GM04503 (cell line): ENCODE measurements at places on chromosomes 6 and 20.

DNA sequence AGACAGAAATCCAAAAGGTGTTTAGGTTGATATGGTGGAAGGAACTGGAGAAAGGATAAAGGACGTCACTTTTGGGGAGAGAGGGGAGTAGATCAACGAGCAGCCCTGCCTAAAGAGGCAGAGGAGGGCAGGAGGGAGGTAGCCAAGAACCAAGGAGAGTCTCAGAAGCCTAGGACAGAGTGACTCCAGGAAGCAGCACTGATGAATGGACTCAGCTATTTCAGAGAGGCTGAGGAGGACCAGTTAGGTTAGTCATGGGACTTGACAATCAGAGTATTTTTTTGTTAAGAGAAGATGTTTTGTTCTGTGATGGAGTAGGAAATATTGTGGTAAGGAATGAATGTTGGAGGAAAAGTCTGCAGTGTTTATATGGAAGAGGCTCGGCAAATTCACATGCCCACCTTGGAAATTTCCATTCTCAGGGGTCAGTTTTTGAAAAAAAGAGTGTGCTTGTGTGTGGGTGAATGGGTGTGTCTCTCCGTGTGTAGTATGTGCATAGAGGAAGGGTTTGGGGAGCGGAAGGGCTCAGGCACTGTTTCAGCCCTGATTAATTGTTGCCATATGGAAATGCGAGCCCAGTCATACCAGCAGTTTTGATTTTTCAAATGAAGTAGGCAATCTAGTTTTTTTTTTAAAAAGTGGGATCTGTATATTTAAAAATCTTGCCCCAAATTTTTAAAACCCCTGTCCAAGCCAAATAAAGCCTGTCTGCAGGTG is 303.6 kb downstream of the SAMD5 start:
- no peak for DNase-seq

- DNase-seq, result no peak
Observed at GRCh38 chr20:25495189-25495824, 87.8 kb downstream of the GINS1 start.

GRCh38 chr6:127221201-127221600 is 45.5 kb upstream of the RNF146 start:
- no peak for DNase-seq

DNA sequence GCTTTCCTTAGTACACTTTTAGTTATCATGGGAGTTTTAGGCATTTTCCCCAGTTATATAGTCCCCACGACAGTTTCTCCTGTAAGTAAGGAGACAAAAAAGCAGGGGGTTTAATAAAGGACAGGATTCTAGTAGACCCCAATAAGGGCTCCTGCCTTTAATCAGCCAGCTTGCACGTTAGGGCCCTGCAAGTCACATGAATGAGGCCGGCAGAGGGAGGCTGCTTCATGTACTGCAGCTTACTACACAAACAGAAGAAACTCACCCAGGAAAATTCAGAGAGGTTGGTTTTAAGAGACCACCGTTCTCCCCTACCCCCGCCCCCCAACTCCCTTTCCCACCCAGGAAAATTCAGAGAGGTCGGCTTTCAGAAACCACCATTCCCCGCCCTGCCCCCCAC is 229.7 kb upstream of the MOCS1 start:
- DNase-seq, result no peak

DNA sequence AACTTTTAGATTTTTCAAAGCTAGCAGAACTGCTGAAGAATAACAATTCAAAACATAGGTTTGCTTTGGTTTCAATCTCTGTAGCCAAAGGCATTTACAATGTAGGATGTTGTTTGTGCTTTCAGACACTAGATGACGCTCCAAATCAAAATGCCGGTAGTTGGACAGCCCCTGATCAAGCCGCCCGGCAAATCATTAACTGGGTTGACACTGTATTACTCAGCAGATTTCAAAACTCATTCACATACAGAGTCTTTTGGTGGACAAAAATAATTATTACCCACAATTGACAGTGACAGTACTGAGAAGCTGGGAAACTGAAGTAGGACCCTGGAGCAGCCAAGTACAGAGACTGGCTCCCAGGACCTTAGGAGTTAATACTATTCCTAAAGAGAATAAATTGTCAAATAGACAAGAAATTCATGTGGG is 21.3 kb upstream of the HFE start:
- DNase-seq, result no peak

- DNase-seq, result peak; percentile 72
Observed at GRCh38 chr6:84411060-84411629, 183.7 kb upstream of the CEP162 start.

DNA sequence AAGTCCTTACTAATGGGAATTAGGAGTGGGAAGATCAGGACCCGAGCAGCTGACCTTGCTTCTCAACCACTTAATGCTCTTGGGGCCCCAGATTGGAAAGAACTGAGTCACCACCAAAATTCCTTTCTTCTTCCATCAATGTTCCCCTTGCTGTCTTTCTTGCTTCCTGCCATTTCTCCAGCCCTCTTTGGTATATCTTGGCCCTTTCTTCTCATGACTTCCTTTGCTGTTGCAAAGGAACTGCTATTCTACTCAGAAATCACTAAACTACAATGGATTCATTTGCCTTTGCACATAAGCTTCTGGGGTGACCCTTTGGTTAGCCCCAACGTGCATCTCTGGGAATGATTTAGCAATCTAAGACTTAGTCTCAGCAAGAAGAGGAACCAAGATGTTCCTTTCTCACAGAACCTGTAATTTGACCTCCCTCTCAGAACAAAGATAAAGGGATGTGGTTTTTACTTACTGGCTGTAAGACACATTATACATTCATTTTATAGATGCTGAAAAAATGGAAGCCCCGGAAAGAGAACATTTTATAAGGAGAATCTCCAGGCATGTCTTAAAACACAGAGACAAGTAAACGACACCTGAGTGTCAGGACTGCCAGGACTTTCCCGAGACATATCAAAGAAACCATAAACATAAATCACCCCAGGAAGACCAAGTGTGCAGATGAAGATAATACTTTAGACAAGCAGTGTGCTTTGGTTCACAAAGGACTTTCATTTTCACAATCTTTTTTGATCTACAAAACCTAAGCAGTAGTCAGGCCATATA is 99.0 kb upstream of the TNFAIP3 start:
- DNase-seq, result no peak

DNA sequence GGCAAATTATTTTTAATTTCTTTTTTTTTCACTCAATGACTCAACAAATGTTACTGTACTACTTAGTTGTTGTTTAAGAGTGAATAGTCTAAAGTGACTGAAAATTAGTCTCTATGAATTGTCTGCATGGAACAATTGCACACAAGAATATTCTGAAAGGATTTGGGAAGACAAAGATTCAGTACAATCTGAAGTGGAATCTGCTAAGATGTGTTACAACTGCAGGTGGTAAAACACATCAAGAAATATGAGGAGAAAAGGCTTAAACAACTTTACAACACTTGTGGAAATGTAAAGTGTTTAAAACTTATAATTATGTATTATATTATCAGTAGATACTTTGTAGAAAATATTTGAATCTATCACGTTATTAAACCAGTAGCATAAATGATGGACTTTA is 193.4 kb downstream of the WDR27 start:
- no peak for DNase-seq

DNA sequence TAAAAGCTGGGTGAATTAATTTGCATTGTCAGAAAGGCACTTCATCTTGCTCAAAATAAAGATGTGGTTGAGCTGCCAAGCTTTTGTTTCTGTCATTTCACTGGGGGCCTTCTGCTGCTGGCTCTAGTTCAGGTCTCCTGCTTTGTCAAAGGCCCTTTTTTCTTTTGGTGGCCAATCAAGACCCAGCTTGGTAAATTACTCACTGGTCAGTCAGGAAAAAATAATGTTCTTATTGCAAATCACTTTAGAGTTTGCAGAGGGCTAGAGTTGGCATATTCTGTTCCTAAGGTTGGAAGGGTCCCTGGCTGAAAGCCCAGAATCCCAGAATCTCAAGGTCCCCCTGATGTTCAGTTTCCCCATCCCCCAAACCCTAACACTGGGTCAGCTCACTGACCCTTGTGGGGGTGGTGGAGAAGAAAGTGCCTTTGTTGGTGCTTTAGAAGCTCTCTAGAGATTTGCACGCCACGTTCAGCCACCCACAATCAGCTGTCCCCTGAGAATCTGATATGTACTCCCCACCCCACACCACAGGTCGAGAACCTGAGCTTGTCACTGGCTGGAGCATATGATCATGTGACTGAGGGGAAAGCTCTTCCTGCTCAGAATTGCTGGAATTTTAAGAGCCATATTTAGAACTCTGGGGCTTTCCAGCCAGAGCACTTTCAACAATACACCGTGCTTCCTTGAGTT is 21.7 kb upstream of the BNIP5 start:
- no peak for DNase-seq

DNA sequence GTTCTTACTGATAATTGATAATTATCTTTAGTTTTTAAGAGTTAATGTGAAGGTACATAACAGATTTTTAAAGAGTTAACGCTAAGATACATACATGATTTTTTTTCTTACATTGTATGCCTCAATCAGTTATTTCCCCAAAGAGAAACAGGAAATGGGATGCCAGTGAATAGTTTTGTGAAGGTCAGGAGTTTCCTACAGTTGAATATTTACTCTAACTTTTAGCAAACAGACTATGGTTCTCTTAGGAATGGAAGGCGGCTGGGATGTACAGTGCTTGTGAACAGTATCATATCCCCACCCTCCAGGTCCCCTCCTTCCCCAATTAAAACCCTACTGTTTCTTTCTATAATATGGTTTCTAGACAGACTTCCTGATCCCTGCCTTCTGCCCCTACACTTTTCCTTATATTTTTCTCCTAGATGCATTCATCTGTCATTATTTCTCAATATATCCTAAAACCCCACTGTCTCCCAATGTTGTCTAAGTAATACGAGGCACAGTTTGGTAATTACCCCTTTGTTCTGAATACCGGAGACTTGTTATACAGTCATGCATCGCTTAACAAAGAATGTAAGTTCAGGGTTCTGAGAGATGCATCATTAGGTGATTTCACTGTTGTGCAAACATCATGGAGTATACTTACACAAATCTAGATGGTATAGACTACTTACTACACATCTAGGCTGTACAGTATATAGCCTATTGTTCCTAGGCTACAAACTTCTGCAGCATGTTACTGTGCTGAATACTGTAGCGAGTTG is 29.2 kb downstream of the SLC35A1 start:
- DNase-seq, result no peak

- no peak for DNase-seq
Observed at GRCh38 chr20:35502352-35502751, 27.1 kb downstream of the C20orf173 start.

- no peak for DNase-seq
Observed at GRCh38 chr6:138550346-138550767, 51.1 kb upstream of the NHSL1 start.

DNA sequence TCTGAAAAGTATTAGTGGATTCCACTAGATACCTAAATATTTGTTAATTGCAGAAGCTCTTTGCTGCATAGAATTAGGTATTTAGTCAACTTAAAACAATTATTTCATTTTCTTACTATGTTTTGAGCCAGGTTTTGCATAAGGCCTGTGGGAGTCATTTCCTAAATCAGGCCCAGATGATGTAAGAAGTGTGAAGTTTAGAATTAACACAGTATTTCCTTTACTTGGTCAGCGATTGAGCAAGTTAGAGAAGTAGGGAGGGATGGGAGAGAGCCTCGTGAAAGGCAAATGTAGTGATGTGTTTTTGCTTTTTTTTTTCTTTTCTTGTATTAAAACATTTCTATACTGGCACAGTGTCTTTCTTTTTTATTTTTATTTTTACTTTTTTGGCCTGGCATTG is 711.1 kb downstream of the HDGFL1 start:
- no peak for DNase-seq

DNA sequence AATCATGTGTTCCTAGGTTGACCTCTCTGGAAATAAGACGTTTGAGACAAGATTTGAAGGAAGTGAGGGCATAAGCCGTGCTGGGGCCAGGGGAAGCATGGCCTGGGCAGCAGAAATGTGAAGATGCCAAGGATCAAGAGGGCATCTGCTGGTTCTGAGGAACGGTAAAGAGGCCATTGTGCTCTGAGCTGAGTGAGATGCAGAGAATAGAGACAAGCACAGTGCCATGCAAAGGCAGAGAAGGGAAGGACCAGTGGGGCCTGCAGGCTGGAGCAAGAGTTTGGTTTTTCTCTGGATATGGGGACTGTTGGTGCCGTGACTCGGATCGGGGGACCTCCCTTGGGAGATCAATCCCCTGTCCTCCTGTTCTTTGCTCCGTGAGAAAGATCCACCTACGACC is 50.8 kb downstream of the SMPDL3A start:
- DNase-seq, result no peak

DNA sequence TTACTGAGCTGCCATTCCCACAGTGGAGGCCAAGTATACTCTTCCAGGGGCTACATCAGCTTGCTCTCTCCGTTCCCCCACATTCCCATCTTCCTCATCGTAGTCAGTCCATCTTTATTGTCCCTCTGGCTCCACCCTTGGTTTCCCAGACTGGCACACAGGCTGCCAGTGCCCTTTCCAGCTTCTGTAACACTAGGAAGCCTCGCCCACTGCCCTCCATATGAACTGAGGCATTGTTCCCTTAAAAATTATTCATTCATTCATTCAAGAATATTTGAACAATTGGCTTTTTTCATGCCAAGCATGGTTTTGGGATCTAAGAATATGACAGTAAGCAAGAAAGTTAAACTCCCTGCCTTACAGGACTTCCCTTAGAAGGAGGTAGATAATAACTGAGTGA is 14.3 kb downstream of the ROS1 start:
- no peak for DNase-seq

DNA sequence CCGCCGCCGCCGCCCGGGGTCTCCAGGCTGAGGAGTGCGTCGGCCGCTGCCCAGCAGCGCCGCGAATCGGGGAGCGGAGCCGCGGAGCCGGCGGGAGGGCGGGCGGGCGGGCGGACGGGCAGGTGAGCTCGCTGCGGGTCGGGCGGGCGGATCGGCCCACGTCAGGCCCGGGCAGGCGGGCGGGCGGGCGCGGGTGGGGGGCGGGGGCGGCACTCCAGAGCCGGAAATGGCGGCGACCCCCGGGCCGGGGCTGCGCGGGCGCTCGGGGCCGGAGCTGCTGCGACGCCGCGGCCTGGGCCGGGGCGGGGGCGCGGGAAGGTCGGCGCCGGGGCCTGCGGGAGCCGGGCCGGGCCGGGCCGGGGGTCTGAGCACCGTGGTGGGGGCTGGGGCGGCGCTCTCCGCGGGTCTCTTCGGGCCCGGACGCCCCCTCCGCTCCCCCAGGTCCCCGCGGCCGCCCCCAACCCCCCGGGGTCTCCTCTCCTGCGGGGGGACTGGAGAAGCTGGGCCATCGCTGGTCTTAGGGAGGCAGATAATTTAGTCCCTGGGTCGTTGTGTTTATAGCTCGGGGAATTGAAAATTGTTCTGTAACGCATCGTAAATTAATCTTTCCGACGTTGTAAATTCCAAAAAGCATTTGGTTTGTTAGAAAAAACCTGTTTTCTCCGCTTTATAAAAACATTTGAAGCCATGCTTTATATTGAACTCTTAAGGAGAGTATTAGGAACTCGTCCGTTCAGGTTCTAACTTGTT is 451 bp downstream of the DNAJC5 start:
- no peak for DNase-seq

DNA sequence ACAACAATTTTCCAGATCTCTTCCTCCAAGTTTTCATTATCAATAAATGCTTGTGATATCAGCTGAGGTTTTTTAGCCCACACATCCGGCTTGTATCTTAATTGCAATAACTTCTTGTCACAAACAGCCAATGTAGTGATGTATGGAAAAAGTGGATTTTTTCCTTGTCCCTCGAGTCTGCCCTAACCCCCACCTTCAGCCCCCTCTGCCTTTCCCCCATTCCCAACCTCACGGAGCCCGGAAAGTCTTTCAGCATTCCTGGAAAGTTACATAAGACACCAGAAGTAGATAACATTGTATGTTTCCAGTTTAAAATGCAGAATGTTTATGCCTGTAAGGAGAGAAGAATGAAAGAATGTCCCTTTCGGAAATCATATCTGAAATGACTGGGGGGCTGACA is 179.2 kb upstream of the PHACTR1 start:
- no peak for DNase-seq
